ENCODE measurements at places on chromosomes 5 and 9.
A peak's percentile ranks its signal among the peaks of the same experiment; 100 is the strongest.

DNA sequence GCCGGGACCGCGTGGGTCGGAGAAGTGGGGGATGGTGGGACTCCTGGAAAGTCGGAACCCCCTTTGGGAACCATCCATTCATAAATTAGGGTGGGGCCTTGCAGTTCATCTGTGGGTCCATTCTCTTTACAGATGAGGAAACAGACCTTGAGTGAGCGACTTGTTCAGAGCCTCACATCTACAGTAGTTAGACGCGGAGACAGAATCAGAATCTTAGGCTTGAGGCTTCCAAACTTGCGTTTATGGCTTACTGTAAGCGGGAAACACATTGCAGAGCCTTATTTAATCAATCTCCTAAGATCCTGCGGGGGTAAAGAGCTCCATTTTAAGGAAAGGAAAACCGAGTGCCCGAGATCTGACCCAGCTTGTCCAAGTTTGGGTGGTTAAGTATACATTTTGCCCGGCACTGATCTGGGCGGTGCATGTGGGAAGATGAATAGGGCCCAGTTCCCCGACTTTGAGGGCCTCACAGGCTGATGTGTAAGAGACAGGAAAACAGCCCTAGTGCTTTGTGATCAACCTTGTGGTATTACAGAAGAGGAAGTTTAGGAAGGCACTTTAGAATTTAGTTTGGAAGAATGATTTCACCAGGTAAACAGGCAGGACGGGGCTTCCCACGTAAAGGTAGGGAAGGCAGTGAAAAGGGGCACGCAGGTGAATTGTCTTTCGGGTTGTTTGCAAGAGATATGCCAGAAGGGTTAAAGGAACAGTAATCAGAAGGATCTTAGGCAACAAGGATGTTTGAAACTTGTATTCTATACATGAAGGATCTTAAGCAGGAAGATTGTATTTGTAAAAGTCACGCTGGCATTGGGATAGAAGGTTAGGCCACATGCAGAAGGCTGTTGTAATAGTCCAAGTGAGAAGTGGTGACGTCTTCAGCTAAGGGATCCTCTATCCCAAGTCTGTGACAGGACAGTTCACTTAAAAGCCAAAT, 744 bp downstream of the TARS1 start:
- peak; percentile 49 for DNase-seq

GRCh38 chr5:61023131-61023530, 78.1 kb downstream of the NDUFAF2 start:
- no peak for DNase-seq

DNA sequence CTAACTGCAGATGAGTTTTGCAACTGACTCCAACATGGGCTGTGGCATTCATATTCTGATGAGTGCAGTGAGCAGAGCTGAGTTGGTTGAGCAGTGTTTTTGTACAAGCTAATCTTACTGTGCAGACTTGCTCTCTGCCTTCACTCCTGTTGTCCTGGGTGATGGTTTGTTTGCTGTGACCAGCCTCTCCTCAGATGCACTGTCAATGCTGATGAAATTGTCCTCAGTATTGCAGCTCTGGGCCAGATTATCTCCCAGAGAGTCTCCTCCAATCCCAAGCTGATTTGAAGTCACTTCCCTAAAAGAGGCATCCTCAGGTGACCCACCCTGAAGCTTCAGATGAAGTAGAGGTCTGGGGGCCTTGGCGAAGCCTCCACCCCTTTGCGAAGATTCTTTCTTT, 581.8 kb downstream of the ACTL7B start:
- DNase-seq, result no peak

DNA sequence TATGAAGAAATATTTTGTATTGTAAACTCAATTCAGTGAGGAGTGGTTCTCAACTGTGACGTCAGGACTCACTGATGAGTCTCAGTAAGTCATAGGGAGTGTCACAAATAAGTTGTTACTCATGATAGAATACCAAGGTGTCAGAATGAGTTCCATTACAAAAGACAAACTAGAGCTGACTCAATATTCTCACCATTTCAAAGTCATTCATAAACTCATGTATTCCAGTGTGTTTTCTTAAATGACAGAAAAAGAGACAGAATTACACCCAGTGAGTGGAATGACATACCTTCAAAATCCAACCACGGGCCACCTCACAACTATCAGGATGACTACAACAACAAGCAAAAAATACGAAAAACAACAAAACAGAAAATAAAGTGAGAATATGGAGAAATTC, 321.5 kb downstream of the ENC1 start:
- no peak for DNase-seq

DNA sequence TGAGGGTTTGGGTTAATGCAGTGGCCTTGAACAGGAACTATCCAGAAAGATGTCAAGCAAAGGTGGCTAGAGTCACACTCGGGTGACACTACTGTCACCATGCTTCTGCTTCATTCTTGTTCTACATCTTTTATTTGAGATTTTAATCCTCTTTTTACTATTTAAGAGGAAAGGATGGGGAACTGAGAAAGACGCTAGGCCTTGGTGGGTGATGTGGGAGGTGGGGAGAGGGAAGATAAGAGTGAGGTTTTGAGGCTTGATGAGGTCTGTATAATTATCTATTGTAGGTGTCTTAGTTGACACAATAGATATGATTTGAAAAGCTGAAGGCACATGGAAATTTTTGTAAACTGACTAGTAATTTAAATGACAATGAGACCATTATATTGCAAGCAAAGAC, 3.5 kb upstream of the BASP1 start:
- DNase-seq, result no peak

- no peak for DNase-seq
Observed at GRCh38 chr5:157799578-157799977, 56.1 kb downstream of the LSM11 start.
